ENCODE measurements at places on chromosomes 7 and 10. TPM values are rescaled to one million over a fixed set of nuclear protein-coding genes. Genes with fewer than 3 reads are reported as not detected.

The CLEC2L gene
- not detected for total RNA-seq

The GIMAP4 gene
- not detected for total RNA-seq

The NCOA4 gene
- total RNA-seq = 79.8 TPM

The H2BK1 gene
- not detected for total RNA-seq

The OGA gene
- total RNA-seq = 112 TPM

The OR2A7 gene
- total RNA-seq = 1.6 TPM

The PPIF gene
- total RNA-seq = 43.6 TPM

The MCM10 gene
- total RNA-seq = 30.7 TPM

The MEOX2 gene
- 2.1 TPM for total RNA-seq

The ITPRID1 gene
- total RNA-seq = 0.45 TPM

The GIMAP2 gene
- total RNA-seq = not detected

The FAM200A gene
- total RNA-seq = 10.2 TPM

The ZNF398 gene
- total RNA-seq = 92.7 TPM

The BTBD16 gene
- total RNA-seq = not detected

The FOXL3 gene
- total RNA-seq = not detected

The FEZF1 gene
- total RNA-seq = 2.3 TPM

The TEX36 gene
- not detected for total RNA-seq

DNA sequence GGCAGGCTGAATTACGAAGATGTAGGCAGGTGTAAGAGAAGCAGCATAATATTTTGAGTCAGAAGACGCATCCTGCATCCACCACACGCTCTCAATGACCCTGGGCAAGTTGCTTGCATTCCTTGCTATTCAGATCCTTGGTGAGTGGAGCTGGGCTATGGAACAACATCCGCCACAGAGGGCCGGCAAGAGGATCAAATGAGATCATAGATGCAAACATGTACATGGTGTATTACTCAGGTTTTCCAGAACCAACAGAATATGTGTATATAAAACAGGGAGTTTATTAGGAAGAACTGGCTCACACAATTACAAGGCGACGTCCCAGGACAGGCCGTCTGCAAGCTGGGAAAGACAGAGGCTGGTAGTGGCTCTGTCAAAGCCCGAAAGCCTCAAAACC, 51.5 kb downstream of the ADAM12 start:
- DNase-seq = no peak

DNA sequence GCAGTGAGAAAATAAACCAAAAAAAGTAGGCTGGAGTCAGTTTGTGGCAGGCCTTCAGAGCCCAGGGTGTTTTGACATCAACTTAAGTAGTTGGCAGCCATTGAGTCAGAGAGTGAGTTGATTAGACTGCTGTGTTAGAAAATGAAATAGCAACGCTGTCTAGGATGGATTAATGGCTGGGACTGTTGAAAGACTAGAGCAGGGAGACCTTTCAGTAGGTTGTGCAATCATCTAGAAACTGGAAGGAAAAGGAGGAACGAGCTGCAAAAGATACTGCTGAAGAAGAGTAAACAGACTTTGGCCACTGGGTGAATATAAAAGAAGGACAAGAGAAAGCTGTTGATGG, 28.6 kb upstream of the TRIL start:
- DNase-seq = no peak

GRCh38 chr7:11557627-11558026, 274.4 kb downstream of the THSD7A start:
- peak; percentile 91 for DNase-seq

GRCh38 chr10:14009371-14010100, 321.2 kb downstream of the FRMD4A start:
- no peak for DNase-seq

- DNase-seq = no peak
Observed at GRCh38 chr10:77144656-77145055, 493.0 kb downstream of the KCNMA1 start.

DNA sequence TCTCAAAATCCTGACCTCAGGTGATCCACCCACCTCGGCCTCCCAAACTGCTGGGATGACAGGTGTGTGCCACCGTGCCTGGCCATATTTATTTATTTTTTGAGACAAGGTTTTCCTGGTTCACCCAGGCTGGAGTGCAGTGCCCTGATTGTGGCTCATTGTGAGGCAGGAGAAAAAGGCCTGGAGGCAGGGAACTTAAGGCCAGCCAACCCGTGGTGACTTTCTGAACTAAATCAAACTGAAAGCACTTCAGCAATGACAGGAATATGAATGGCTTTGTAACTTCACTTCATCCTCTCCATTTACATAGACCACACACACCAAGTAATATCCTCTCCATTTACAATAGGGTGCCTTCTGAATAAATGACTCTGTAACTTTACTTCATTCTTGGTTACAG, 124.4 kb downstream of the CCDC3 start:
- no peak for DNase-seq

DNA sequence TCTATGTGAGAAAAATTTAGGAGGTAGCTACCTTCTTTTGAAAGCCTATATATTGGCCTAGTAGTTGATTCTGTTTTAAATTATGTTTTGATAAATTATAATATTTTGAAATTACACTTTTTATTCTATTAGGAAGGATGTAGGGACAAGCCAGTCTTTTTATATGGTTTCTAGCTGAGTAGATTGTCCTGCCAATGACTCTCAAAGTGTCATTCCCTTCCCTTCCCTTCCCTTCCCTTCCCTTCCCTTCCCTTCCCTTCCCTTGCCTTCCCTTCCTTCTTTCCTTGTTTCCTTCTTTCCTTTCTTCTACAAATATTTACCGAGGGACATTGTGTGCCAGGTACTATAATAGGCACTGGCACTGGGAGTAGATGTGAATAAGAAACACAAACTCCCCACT, 99.7 kb upstream of the HDAC9 start:
- no peak for DNase-seq

- DNase-seq = no peak
Observed at GRCh38 chr10:5291501-5292195, 73.1 kb upstream of the UCN3 start.

GRCh38 chr7:6422926-6423632, 24.7 kb downstream of the DAGLB start:
- no peak for DNase-seq

GRCh38 chr10:94027197-94027596, 33.5 kb downstream of the PLCE1 start:
- no peak for DNase-seq

DNA sequence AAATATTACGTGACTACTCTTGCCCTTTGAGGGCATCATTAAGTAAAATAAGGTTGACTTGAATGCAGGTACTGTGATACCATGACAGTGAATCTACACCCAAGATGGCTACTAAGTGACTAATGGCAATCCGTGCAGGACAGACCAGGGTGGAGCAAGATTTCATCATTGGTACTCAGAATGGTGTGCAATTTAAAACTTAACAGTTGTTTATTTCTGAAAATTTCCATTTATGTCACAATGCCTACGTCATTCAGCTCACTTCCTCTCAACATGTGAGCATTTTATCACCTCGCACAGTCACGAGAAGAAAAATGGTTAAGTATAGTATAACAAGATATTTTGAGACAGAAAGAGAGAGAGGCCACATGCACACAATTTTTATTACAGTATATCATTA, 50.3 kb upstream of the MET start:
- DNase-seq = no peak

GRCh38 chr7:42734568-42734967, 177.3 kb downstream of the C7orf25 start:
- DNase-seq = no peak

- DNase-seq = no peak
Observed at GRCh38 chr10:63458177-63458576, 7.6 kb downstream of the JMJD1C start.

GRCh38 chr7:73894733-73895551, 34.0 kb downstream of the TMEM270 start:
- DNase-seq = no peak

GRCh38 chr10:49830846-49831245, 68.7 kb upstream of the OGDHL start:
- peak; percentile 16 for DNase-seq

DNA sequence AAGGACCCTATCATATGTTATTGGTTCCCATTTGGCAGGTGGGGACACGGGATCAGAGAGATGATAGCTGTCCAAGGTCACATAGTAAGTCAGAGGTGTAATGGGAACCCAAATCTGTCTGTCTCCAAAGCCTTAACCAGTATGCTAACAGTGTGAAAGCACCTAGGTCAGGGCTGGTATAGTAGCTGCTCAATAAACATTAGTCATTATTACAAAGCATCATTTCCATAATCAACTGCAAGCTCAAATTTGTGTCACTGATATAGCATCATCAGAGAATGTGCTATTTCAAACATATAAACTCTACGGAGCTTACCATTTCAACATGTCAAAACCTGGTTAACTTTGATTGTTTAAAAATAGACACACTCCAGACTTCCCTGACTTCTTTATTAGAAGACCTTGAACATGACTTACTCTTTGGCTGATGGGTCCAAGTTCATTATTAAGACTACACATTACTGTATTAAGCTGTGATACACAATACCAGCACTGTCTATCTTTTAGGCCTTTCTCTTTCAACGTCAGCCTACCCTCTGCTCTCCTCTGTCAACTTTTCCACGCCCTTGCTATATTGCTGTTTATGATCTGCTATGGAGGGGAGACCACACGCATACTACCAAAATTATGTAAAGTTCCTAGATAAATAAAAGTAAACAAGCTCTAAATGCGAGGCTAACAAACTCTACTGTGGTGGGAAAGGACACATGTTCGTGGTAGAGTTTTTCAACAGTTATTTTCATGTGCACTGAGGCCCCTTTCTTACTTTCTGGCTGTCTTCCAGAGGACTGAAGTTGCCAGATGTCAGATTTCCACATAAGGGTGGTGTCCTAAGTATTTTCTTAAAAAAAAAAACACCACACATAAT, 33.6 kb downstream of the DNMBP start:
- no peak for DNase-seq

DNA sequence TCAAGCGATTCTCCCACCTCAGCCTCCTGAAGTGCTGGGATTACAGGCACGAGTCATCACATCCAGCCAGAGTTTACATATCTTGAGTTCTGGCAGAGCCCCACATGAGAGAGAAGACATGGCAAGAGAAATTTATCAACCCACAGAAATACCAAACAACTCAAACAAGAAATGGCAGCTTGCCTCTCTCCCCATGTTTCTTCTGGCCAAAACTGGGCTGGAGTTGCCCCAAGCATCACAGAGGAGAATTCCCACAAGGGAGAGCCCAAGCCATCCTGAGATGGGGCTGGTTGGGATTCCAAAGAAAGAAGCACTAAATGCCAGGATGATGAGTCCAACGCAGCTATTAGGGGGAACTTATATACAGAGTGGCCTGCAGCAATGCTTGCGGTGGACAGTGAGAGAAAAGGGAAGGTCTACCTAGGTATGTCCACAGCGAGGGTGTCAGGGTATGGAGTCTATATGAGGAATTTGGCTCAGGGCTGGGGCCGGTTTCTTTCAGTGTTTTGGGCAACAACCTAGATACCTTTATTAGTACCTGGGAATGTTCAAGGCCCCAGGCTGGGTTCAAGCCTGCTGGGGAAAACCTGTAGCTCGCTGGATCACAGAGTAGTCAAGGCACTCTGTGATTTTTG, 14.5 kb upstream of the PAX4 start:
- no peak for DNase-seq

DNA sequence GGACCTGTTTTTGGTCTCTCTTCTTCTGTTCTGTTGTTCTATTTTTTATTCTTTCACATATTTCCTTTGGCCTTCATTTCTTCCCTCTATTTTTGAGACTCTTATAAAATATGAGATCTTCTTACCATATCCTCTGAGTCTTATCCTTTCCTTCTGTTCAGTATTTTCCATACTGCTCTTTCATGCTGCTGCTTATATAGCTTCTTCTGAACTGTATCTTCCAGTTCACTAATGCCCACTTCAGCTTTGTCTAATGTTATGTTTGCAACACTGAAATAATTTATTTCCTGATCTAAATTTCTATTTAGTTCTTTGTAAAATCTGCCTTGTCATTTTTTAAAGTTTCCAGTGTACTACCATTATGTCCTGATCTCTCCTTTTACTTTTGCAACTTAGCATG, 12.8 kb downstream of the TMEM168 start:
- DNase-seq = no peak

DNA sequence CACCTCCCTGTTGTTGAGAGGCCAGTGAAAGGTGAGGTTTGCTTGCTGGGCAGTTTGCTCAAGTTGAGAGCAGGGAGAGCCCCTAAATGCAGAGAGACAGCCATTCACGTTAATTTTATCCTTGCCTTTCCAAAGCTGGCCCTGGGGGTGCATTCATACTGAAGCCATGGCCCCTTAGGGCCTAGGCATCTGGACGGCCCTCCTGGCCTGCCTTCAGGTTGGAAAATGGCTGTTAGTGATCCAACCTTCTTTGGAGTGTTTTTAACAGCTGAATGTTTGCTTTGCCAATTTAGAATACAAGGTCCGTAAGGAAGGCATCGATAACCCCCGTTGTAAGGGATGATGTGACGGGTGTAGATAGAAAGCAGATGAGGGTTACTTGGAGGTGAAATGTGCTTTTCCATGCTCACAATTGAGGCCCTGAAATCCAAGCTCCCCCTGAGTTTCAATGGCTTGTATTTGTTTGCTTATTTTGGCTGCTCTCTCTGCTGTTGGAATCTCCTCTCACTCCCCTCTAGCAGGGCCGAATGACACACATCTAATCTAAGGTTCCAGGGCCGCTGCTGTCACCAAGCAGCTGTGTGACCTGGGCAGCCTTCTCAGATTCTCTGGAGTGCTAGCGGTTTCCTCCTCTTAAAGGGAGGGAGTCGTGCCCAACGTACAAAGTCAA, 171.6 kb upstream of the MKI67 start:
- no peak for DNase-seq

- DNase-seq = no peak
Observed at GRCh38 chr7:69418869-69419670, 179.2 kb upstream of the AUTS2 start.

DNA sequence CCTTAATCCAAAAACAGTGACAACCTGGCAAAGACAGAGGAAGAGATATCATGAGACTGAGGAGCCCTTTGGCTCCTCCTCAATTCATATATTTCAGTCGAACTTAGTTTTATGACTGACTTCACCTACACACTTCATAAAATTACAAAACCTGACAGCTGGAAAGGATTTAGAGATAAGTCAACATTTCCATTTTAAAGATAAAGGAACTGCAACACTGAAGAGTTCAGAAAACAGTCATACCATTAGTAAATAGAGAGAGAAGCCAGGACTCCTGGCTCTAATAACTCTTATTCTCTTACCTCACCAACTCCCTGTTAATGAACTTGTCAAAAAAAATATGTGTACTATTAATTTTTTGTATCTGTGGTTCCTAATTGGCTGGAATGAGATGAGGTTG, 141.0 kb upstream of the COL1A2 start:
- no peak for DNase-seq

DNA sequence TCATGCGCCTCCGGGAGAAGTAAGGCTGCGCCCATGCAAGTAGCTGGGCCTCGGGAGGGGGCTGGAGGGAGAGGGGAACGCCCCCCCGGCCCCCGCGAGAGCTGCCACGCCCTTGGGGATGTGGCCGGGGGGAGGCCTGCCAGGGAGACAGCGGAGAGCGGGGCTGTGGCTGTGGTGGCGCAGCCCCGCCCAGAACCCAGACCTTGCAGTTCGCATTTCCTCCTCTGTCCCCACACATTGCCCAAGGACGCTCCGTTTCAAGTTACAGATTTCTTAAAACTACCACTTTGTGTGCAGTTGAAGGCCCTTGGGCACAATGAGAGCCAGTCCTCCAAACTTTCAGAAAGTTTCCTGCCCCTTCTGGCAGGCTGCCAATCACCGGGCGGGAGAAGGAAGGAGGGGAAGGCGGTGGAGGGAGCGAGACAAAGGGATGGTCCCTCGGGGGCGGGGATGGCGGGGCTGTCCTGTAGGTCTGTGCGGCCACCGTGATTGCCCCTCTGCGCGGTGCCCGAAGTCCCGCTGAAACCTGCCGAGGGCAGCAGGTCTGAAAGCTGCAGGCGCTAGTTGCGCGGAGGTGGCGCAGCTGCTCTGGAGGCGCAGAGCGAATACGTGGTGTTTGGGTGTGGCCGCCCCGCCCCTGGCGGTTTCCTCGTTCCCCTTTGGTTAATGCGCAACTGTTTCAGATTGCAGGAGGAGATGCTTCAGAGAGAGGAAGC, 2.1 kb downstream of the VIM start:
- peak; percentile 93 for DNase-seq
